ENCODE measurements at places on chromosomes 7 and 10. TPM values are rescaled to one million over a fixed set of nuclear protein-coding genes. Genes with fewer than 3 reads are reported as not detected.

DNA sequence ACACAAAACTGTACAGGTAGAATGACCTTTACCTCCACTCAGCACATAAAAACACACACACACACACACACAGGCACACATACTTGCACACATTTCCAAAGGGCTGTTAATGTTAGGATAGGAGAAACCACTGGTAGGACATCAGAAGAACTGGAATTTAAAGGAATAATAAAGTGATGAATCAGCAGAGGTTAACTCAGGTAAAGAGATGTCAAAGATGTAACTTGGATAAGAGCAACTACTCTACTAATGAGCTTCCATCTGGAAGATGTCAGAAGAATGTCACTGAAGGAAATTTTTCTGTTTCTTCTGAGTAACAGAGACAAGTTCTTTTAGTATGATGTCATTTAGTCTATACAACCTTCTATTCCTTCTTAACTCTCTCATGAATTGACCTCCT, 26.4 kb upstream of the GPR37 start:
- no peak for DNase-seq

- no peak for DNase-seq
Measured at GRCh38 chr7:28435732-28436378, 23.5 kb downstream of the CREB5 start.

GRCh38 chr7:3267966-3268690, 32.9 kb upstream of the SDK1 start:
- peak; percentile 19 for DNase-seq

DNA sequence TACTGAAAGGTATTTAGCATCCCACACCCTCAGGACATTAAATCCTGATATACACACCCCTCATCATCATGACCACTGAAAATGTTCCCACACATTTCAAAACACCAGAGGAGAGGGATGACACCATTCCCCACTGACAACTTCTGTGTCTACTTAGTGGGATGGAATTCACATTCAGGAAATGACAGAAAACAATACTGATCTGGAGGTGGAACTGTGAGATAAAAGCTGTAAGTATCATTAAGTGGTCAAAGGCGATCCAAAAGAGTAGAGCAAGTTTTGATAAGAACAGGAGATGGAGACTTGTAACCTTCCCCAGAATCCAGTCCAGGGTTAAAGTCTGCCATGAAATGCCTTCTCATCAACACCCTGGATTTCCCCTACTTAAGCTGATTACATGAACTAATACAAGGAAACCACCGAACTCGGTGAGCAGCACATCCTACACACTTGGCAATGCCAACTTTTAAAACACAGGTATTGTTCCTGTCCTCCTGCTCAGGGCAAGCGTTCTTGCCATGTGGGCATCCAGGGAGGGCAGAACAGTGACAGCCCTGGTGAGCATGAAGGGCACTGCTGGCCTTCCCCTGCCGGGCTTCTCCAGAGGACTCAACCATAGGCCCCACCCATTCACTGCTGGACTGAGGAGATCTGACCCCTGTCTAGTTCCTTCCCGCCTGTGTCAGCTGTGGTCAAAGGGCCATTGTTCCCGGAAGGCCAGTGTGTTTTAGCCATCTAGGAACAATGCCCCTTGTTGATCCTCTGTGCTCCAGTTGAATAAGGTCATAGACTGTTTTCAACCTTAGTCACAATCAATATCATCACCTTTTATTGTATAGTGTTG, 85.0 kb downstream of the SGMS1 start:
- peak; percentile 51 for DNase-seq

DNA sequence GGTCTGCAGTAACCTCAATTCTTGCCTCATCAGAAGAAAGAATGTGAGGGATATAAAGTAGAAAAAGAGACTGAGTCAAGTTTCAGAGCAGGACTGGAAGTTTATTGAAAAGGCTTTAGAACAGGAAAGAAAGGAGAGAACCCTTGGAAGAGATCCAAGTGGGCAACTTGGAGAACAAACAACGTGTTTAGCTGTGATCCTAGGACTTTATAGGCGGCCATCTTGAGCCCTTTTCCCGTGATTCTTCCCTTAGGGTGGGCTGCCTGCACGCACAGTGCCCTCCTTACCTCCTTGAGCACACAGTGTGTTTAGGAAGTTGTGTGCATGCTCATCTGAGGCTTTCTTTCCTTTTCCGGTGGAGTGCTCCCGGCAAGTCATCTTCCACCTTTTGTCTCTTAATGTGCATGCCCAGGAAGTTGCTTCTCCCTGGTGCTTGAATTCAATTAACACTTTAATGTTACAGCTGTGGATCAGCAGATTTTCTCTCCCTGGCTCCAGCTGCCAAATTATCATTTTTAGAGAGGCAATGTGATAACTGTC, 59.8 kb downstream of the ENTPD1 start:
- no peak for DNase-seq

Gene ATOH7
- 1.4 TPM for polyA plus RNA-seq

Gene DPP6
- 7.8 TPM for polyA plus RNA-seq

Gene CYP3A5
- 139 TPM for polyA plus RNA-seq

- DNase-seq, result no peak
Measured at GRCh38 chr7:157457355-157458253, 120.8 kb downstream of the DNAJB6 start.

DNA sequence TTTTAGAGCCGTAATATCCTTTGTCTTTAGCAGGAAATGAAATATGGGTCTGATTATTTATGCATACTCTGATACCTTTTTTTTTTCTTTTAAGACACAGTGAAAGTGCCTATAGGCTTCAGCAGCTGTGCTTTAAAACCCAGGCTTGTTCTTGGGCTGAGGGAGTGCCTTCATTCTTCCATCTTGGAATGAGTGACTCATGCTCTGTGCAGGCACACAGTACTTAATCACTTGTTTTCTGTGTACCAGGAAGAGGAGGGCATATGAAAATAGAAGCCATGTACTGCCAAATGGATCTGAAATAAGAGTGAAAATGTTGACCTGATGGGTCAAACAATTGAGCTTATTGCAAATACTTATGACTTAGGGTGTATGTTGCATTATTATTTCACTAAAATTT, 12.0 kb downstream of the INPP5F start:
- peak; percentile 48 for DNase-seq

DNA sequence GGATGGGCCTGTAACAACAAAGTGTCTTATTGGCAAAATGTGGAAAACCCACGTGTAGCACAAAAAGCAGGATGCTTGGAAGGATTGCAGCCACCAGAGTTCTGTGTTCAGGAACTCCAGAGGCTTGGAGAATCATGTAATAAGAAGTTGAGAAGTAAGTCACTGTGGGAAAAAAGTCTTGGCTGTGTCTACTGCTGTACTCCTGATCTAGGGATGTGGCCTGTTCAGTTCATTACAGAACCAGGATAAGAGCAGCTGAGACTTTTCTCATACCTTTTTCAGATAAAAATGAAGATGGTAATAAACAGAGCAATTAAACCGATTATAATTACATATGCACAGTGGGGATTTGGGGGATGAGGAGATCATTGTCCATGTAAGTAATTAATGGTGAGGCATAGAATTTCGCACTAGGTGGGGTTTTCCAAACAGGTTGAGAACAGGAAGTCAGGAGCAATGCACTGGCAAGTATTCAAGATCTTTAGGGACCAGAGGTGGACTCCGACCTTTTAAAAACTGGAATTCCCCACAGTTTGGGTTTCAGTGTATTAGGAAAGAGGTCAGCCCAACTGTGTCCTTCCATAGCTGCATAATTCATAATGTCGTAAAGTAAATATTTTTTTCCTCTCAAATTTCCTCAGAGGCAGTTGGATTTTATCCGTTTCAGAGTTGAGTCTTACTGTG, 281.7 kb downstream of the FRMD4A start:
- no peak for DNase-seq

GRCh38 chr7:99094401-99094800, 49.5 kb downstream of the SMURF1 start:
- no peak for DNase-seq

- DNase-seq, result no peak
Measured at GRCh38 chr7:557558-557881, 37.9 kb upstream of the PDGFA start.

Gene PAPSS2
- 46.0 TPM for polyA plus RNA-seq

Gene TEX47
- not detected for polyA plus RNA-seq

DNA sequence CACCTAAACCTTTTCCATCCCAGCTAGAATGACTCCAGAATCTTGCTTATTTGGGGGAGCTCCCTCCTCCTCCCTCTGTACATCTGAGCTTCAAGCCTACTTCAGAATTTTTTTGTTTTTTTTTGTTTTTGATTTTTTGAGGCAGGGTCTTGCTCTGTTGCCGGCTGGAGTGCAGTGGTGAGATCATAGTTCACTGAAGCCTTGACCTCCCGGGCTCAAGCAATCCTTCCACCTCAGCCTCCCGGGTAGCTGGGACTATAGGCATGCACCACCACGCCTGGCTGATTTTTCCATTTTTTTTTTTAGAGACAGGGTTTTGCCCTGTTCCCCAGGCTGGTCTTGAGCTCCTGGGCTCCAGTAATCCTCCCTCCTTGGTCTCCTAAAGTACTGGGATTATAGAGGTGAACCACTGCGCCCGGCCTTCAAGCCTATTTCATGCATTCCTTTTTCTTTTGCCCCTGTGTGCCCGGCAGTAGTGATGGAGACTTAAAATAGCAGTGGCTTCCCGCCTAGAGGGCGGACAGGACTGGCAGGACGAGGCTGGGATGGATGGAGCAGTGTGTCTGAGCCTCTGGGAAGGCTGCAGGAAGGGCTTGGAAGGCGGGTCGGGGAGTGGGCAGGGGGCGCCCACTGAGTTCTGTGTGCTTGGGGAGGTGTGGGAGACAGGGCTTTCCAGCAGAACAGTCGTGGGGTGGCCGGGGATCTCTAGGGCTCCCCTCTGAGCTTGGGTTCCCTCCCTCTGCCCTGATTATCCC, 8.8 kb downstream of the CUX1 start:
- no peak for DNase-seq

Gene PTF1A
- polyA plus RNA-seq, result not detected

DNA sequence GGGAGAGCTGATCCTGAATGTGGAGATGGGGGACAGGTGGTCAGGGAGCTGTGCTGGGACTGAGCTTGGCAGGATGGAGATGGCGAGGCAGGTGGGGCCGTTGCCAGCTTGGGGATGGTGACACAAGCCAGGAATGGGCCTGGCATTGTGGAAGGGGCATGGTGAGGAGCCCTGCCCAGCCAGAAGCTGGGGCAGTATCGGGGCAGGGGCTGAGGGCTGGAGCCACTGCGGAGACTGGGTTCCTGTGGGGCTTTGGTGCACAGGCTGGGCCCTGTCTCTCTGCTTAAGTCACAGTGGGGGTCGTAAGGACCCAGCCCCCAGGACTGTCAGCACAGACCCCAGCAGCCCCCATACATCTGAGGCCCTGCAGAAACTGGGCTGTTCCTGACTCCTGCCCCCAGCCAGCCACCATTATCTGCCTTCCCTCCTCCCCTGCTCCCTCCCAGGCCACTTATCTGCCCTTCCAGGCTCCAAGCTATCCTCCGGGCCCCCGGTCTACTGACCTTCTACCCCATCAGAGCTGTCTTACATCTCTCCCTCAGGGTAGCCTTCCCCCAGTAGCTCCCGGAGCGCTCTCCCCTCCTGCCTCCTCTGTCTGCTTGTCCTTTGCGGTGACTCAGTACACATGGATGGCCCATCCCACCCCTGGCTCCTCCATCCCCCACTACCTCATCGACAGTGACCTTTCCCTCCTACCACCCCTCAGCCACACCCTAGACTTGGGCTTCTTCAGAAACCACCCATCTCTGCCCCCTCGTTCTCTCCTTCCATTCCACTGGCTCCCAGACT, 44.2 kb downstream of the PPIF start:
- peak; percentile 86 for DNase-seq

Gene SFRP5
- polyA plus RNA-seq, result 25.0 TPM

DNA sequence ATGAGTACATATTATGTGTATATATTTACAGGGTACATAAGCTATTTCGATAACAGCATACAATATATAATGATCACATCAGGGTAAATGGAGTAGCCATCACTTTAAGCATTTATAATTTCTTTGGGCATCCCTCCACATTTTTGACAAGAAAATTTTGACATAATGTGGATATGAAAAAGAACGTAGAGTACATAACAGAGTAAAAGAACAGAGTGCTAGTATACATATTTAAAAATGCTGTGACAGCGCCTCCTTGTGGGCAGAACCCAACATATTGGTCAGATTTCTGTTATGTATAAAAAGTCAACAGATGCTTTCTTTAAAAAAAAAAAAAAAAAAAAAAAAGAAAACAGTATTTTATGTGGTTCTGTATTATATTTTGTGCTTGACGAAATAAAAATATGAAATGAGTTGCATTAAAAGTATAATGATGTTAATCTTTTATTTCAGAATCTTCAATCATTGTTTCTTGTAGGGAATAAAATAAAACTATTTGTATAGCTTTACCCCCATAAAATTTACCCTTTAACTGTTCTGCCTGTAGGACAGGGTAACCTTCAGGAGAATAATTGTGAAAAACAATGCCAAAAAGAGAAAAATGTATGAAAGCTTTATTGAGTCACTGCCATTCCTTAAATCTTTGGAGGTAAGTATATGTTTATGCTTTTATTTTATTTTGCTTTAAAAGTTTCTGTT, 18.3 kb upstream of the HBP1 start:
- peak; percentile 50 for DNase-seq

DNA sequence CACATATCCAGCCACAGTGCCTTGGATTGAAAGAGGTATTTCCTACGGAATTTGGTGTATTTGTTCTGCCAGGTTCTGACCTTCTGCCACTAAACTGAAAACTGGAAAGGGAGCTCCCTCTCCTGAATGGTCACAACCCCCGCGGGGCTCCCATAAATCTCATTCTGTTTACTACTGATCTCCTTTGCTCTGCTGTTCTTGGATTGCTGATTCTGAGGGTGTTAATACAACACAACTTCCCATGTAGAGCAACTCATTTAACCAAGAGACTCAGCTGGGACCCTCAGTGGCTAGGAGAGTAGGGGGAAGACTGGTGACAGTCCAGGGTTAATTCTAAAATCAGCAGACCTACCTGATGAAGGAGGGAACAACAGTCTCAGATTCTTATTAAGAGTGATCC, 662.9 kb downstream of the INHBA start:
- no peak for DNase-seq

GRCh38 chr10:31152421-31153135, 120.9 kb upstream of the ZNF438 start:
- DNase-seq, result no peak

DNA sequence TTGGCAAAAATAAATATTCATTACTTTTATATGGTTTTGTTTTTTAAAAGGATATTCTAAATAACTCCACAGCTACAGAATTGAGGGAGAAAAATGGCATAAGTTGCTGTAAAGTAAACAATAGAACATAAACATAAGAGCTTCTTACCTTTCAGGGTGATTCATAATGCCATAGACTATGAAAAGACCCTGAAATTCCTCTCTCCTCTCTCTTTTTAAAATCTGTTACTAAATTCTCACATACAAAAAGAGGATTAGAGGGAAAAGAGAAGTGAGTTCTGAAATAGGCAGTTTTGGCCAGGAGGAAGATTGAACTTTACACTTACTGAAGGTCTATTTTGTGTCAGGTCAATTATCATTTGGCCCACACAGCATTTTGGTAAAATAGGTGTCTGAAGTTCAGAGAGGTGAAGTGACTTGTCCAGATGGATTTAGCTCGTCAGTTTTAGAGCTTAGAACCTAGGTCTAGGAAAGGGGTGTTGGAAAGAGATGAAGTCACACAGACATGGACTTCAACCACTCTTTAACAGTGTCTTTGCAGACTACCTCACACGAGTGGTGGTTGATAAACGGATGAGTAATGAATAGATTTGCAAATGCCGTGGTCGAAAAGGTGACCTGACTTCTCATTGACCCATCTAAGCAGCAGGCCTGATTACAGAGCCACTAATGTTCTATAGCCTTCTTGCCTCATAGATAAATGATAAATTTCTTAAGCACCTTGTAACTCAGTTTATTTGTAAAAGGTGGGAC, 190.6 kb upstream of the CCDC6 start:
- DNase-seq, result peak; percentile 67
